Glomerular endothelial cell (primary cell): ENCODE measurements at places on chromosomes 13 and 19.

- DNase-seq = no peak
These were observed 6.0 kb downstream of the SPATA13 start for GRCh38 chr13:24166561-24166960.

DNA sequence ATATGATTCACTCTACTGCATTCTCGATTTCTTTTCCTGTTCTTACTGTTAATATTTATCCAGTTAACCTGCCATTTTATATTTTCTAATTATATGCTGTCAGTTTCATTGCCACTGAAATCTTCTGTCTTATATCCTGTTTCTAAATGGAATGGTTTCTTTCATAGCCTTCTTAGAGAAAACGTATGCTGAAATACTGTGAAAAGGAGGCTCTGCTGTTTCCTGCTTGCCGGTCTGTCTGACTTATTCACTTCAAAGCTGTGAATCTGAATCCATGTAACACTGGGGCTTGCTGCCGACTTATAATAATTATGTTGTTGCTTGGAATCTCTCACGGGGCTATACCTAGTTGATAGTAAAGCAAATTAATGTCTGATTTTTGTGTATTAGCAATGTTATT is 80.0 kb downstream of the GPR12 start:
- no peak for DNase-seq

GRCh38 chr19:10718205-10719196 is 622 bp downstream of the DNM2 start:
- DNase-seq = no peak

DNA sequence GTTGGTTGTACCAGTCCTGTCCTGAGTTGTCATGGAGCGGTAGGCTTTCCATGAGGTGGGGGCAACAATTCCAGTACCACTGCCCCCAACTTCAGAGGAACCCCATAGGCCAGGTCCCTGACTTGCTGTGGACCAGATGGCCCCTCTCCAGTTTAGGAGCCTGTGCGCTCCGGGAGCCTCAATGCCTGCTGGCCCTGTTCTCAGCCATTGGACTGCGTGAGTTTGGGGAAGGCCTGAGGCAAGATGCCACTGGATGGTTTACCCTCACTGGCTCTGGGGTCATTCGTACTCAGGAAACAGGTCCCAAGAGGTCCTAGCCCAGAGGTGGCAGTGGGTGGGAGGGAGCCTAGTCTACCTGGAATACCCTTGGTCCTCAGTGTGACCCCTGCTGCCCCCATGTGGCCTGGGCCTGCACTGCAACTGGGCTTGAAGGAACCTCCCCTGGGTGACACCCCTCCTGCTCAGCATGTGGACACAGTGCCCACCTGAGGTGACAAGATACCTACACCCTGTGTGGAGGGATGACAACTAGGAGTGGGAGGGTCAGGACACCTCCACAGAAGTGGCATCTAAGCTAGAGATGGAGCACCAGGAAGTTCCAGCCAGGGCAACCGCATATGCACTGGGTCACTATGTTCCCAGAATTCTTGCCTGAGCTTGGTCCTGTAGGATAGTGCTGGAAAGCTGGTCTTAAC is 6.0 kb upstream of the PRR19 start:
- DNase-seq = no peak
